Brain pericyte (primary cell): ENCODE measurements at places on chromosomes 7 and 10.

DNA sequence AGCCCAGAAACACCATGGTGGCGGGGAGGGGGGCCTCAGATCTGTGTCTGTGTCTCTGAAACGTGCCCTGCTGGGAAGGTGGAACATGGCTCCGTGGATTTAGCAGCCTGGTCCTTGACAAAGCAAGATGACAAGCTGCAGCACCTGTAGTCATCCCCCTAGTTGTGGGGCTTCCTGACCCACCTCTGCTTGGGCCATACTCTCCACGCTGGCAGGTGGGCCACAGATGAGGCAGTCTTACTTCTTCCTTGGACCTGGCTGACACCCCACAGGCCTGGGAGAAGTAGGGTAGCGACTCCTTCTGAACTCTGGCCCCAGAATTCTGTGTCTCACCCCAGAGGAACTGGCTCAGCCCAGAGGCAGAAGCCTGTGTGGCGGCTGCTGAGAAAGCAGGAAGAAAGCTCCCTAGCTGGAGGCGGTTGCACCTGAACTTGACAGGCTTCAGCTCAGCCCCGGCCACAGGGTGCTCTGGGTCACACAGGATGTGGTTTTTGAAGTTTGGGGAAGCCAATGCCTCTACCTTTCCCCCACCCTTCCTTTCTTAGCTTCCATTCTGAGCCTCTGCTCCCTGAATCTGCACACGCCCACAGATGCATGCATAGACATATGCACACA, 113.9 kb downstream of the ABLIM1 start:
- no peak for DNase-seq

GRCh38 chr7:108046952-108047506, 44.1 kb upstream of the LAMB1 start:
- DNase-seq, result no peak

DNA sequence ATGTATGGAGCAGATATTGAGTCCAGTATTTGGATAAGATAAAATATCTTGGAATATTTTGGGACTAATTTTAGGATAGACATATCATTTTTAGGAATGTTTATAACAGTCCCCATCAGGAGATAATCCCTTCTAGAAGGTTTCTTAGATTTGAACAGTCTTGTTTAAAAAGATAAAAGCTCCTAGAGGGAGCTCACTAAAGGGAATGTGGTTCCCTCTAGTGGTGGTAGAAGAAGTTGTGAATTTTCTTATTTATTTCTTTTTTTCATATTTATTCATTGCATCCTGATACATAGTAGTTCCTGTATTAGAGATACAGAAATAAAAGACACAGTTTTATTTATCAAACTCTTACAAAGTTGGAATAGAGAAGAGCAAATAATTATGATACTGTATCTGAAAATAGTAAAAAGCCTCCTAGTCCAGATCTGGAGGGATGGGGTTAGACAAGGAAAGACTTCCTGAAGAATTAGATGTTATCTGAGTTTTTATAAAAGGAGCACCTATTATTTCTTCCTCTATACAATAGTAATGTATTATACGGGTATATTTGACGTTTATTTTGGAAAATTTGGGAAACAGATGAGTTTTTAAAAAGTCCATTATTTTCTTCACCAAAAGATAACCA, 24.5 kb upstream of the KLF14 start:
- DNase-seq, result no peak

DNA sequence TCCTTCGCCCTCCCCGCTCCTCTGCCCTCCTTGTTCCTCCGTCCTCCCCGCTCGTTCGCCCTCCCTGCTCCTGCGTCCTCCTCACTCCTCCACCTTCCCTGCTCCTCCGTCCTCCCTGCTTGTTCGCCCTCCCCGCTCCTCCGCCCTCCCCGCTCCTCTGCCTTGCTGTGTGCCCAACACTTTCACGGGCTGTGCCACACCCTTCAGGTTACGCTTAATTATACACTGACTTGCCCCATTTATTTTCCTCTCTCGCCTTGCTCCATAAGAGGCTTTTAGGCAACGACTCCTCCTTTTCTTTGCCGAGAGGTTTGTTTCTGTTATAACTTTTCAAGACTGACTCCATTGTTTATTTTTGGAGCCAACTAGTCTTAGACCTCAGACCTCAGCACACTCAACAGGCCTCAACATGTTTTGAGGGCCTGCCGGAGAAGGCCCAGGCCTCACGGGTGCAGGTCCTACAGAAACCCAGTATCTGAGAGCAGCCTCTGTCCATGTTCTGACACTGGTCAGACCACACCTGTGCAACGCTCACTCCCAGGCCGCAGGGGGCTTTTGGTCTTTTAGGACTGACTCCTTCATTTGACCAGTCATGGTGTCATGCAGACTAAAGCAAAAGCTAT, 18.2 kb upstream of the PRKAG2 start:
- DNase-seq, result no peak

- DNase-seq, result no peak
These were observed 100.9 kb upstream of the SORCS3 start for GRCh38 chr10:104540181-104540580.

GRCh38 chr10:49612513-49613164, 1.2 kb upstream of the CHAT start:
- DNase-seq, result no peak

DNA sequence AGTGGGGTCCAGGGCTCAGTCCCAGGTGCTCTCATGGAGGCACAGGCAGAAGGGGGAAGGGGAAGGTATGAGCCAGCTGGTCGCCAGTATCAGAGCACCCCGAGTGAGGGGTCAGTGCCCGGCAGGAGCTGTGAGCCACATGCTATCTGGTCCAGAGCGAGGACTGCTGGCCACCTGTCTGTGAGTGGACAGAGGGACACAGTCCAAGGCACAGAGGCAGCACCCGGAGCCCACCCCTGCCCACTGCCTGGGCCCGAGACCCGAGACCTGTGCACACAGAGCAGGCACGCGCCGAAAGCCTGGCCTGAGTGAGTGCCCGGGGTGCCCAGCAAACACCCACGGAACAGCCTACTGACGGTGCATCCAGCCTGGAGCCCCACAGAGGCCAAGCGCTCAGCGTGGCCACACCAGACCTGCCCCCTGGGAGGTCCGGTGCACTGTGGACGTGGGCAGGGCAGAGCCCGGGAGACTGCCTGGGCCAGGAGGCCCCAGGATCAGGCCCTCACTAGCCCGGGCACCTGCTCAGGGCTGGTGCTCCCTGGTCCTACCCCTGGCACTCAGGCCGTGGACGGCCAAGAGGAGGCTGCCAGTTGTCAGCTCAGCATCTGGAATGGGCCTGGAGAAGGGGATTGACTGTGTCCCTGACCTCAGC, 29.4 kb downstream of the ADGRA1 start:
- DNase-seq, result no peak

DNA sequence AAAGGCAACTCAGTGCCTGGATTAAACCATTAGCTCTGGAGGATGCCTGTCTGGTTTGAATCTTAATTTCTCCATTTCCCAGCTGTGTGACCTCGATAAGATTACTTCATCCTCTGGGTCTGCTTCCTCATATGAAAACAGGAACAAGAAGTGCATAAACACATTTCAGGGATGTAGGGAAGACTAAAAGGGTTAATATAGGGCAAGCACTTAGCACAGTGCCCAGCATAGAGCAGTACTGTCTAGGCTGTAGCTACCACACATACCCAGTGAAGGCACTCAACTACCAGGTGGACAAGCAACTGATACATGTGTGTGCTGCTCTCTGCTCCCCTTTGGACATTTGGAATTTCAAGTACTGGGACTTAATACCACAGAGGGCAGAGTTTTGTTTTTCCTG, 85.4 kb downstream of the KCNMA1 start:
- DNase-seq, result no peak

- no peak for DNase-seq
These were observed 17.1 kb downstream of the ENTPD7 start for GRCh38 chr10:99676426-99676825.

DNA sequence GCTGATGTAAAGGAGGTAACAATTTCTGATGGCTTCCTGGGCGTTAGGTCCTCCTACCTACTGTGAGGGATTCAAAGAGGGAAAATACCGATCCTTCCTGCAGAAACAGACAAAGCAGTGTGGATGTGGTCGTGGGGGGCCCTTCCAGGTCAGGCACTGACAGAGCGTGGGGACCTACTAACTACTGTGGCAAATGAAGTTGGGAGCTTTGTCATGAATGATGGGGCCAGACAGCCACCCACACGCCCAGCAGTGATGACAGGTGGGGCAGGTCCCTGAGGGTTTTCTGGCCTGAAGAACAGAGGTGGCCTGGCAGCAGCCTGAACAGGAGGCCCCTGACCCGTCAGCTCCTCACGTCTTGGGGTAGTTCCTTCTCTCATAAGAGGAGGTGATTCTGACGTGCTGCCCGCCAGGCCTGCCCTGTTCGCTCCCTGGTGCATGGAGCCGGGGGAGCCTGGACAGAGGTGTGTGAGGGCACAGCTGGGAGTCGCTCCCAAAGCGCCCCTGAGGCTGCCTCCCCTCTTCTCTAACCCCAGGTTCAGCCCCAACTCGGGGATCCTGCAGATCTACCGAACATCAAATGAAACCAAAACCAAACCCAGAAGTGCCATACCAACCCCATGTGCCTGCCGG, 4.2 kb downstream of the ATP6V0E2 start:
- DNase-seq, result no peak

GRCh38 chr7:6387734-6388294, 59.9 kb downstream of the DAGLB start:
- no peak for DNase-seq

GRCh38 chr10:99430451-99431189, at the start of gene GOT1:
Gene GOT1 (minus strand): TSS chr10:99430624. CDS start chr10:99430565, 59 bp downstream.
- DNase-seq, result peak; percentile 94

GRCh38 chr7:41451826-41452225, 251.1 kb downstream of the INHBA start:
- DNase-seq, result no peak

DNA sequence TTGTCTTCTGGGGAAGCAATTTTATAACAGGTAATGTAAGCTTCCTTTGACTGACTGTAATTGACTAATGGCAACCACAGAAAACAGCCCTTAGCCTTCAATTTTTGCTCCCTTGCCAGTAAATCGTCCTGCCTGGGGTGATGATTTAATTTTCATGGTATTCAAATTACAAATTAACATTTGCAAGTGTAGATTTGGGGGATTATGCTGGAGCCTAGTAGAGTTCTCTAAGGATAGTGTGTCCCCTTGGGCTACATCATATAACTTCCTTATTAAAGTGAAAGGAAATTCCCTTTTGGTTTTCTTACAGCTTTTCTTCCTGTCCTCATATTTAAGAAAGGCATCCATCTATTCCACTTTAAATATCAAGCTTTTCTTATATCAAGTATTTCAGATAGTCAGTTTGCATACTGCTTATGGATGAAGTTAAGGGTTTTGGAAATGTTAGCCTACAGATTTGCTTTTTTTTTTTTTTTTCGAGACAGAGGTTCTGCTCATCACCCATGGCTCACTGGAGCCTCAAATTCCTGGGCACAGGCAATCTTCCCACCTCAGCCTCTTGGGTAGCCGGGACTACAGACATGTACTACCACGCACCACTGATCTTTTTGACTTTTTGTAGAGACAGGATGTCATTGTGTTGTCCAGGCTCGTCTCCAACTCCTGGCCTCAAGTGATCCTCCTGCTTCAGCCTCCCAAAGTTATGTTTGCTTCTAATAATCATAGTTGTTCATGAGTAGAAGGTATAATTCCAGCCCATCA, 35.9 kb upstream of the HDAC9 start:
- DNase-seq, result no peak

GRCh38 chr7:916291-916941, 38.1 kb downstream of the ADAP1 start:
- DNase-seq, result no peak

GRCh38 chr7:44216019-44216418, 15.2 kb downstream of the YKT6 start:
- no peak for DNase-seq

- no peak for DNase-seq
These were observed 3.8 kb downstream of the VPS41 start for GRCh38 chr7:38905056-38905759.

DNA sequence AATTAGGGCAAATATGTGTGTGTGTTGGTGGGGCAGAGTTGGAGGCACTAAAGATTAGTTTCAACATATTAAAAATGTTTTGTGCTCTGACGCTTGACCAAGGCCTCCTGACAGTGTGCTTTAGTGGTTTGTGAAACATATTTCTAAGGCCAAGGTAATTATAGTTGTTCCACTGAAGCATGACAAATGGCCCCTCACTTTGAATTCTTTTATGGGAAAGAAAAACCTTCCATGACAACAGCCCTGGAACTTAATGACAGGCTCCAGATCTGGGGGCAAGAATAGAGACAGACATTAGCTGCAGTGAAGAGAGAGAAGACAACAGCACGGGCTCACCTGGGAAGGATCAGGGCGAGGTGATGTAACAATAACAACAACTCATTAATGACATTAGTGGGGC, 155.8 kb downstream of the CHN2 start:
- no peak for DNase-seq

DNA sequence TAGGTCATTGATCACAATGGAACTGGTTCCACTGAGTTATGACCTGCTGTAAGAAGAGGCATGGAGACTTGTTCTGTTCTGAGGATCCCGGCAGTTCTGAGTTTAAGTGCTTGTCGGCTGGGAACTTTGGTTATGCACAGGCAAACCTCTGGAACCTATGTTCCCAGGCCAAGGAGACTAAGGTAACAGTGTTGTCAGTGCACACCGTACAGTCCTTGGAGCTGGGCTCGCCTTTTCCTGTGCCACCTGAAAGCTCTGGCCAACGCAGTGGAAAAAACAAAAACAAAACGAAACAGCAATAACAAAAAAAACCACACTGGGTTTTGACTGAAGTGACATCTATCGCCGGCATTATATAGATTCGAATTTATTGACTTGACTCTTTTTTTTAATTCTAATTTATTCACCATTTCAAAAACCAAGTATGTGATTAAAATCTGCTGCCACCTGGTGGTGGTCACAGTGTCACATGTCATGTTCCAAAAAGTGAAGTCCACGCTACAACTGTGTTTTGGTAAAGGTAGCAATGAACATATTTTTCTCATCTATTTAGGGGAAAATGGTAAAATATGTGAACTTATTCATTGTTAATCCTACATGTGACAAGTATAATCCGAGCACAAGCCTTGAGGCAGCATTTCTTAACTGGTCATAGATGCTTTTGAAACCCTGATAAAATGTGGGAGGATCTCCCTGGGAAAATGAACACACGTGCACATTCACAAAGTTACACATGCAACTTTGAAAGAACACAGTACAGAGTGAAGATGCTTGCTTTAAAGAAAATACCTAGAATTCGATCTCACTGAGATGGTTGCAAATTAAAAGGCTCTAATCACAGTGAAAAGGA, 113.8 kb upstream of the PPP2R2D start:
- DNase-seq, result no peak

GRCh38 chr10:75505840-75506506, 74.5 kb downstream of the LRMDA start:
- DNase-seq, result no peak
